ENCODE measurements at places on chromosomes 7 and 10. TPM values are rescaled to one million over a fixed set of nuclear protein-coding genes. Genes with fewer than 3 reads are reported as not detected.

GRCh38 chr10:98556061-98556460 lies 109.3 kb upstream of the HPS1 start:
- no peak overlapping the region for H3K27ac ChIP-seq
- H3K4me1 ChIP-seq = no peaks in the 10 kb centered on the region
- no peak for DNase-seq
- no peaks in the 10 kb centered on the region for H3K27me3 ChIP-seq
- no peaks in the 10 kb centered on the region for H3K36me3 ChIP-seq

GRCh38 chr10:128318913-128319312 lies 192.7 kb upstream of the MKI67 start:
- DNase-seq = no peak
- H3K27ac ChIP-seq = no peak overlapping the region
- no peaks in the 10 kb centered on the region for H3K4me1 ChIP-seq
- H3K36me3 ChIP-seq = no peaks in the 10 kb centered on the region

GRCh38 chr7:27603813-27604212 lies 58.9 kb downstream of the HIBADH start:
- no peak overlapping the region for H3K4me3 ChIP-seq
- no peaks in the 10 kb centered on the region for H3K36me3 ChIP-seq
- H3K4me1 ChIP-seq = no peaks in the 10 kb centered on the region
- no peak for DNase-seq
- no peak overlapping the region for H3K27ac ChIP-seq

- peaks cover 26% of the 10 kb centered on the region for H3K4me1 ChIP-seq
- peak; percentile 27 for DNase-seq
- H3K4me3 ChIP-seq = no peak overlapping the region
- H3K27me3 ChIP-seq = no peaks in the 10 kb centered on the region
These were observed 178.5 kb downstream of the NRP1 start for GRCh38 chr10:33155720-33156638.

DNA sequence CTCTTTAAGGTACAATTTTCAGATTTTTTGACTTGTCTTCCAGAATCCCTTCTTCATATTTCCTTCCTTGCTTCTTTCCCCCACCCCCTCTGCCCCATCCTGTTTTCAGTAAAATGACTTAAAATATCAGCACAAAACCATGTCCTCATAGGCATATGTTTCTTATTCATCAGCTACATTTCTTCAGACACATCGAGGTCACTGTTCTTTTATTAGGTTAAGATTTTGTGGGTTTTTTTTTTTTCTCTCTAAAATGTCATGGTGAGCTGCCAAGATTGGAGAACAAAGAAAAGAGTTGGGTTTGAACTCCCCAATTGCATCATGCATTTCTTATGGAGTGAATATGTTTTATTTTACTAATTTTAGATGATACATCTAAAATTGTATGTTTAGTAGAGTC lies 35.8 kb downstream of the LAMB4 start:
- no peak overlapping the region for H3K4me3 ChIP-seq
- no peak for DNase-seq
- H3K27me3 ChIP-seq = no peaks in the 10 kb centered on the region
- H3K36me3 ChIP-seq = no peaks in the 10 kb centered on the region
- H3K4me1 ChIP-seq = peaks cover 25% of the 10 kb centered on the region
- H3K27ac ChIP-seq = no peak overlapping the region

DNA sequence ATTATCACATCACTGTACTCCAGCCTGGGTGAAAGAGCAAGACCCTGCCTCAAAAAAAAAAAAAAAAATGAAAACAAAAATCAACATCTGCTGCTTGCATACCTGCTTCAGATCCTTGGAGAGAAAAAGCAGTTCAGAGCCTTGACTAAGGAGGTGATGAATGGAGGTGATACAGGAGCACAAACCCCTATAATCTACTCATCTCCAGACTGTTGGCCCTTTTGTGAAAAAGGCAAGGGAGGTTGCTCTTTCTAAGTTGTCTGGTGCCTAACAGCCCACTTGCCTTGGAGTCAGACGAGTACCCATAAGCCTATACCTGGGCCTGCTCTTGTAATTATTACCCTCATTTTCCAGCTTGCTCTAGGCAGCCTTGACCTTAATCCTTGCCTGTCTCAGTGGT lies 1.4 kb downstream of the SFXN2 start:
- H3K4me1 ChIP-seq = peaks cover 27% of the 10 kb centered on the region
- no peak overlapping the region for H3K27ac ChIP-seq
- DNase-seq = no peak
- no peaks in the 10 kb centered on the region for H3K36me3 ChIP-seq
- H3K27me3 ChIP-seq = no peaks in the 10 kb centered on the region
- no peak overlapping the region for H3K4me3 ChIP-seq

The ZNF467 gene
- 9.9 TPM for total RNA-seq

- no peaks in the 10 kb centered on the region for H3K36me3 ChIP-seq
- H3K4me1 ChIP-seq = no peaks in the 10 kb centered on the region
- H3K27ac ChIP-seq = no peak overlapping the region
These were observed 93.4 kb downstream of the ZNF365 start for GRCh38 chr10:62467527-62467926.

The SNX10 gene
- total RNA-seq = 1.3 TPM

GRCh38 chr10:97475936-97476594 lies 22.2 kb downstream of the MMS19 start:
- H3K27ac ChIP-seq = no peak overlapping the region
- H3K4me3 ChIP-seq = no peak overlapping the region
- H3K27me3 ChIP-seq = no peaks in the 10 kb centered on the region
- DNase-seq = no peak
- peaks cover 19% of the 10 kb centered on the region for H3K36me3 ChIP-seq
- H3K4me1 ChIP-seq = no peaks in the 10 kb centered on the region

GRCh38 chr10:15149042-15149771 lies 19.3 kb downstream of the NMT2 start:
- no peak for DNase-seq
- H3K4me1 ChIP-seq = no peaks in the 10 kb centered on the region

GRCh38 chr10:110200503-110200902 lies 6.9 kb upstream of the MXI1 start:
- no peaks in the 10 kb centered on the region for H3K27me3 ChIP-seq
- H3K4me3 ChIP-seq = no peak overlapping the region
- H3K4me1 ChIP-seq = no peaks in the 10 kb centered on the region
- DNase-seq = no peak
- no peak overlapping the region for H3K27ac ChIP-seq
- no peaks in the 10 kb centered on the region for H3K36me3 ChIP-seq

DNA sequence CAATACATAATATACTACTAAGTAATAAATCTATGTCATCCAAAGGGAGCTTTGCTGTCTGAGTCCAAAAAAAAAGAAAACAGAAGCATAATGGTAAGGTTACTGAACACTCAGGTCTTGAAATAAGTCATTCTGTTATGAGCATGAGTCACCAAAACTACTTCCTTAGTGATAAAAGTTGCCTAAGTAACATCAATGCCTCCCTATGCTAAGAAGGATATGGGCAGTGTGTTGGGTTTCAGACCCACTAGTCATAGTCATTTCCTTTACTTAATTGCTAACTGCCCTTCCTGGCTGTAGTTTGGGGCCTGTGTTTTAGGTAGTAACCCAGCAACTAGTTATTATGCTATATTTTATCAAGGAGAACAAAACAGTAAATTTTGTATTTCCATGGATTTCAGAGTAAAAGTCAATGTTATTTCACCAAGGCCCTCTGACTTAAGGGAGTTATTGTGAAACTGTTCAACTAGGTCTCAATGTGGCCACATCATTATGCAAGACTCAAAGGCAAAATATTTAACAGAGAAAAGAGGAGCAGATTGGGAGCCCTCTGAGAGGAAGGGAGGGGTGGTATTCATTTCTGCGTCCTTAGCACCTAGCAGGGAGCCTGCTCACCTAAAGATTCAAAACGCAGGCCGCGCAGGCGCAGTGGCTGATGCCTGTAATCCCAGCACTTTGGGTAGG lies 11.7 kb upstream of the VIM start:
- H3K4me1 ChIP-seq = no peaks in the 10 kb centered on the region
- no peak overlapping the region for H3K4me3 ChIP-seq
- no peak overlapping the region for H3K27ac ChIP-seq
- H3K36me3 ChIP-seq = no peaks in the 10 kb centered on the region
- no peak for DNase-seq

GRCh38 chr7:112160771-112161150 lies 45.4 kb downstream of the DOCK4 start:
- H3K4me3 ChIP-seq = no peak overlapping the region
- H3K27ac ChIP-seq = peak overlapping the region; percentile 50
- no peak for DNase-seq

The PNLIP gene
- 12,294 TPM for total RNA-seq

DNA sequence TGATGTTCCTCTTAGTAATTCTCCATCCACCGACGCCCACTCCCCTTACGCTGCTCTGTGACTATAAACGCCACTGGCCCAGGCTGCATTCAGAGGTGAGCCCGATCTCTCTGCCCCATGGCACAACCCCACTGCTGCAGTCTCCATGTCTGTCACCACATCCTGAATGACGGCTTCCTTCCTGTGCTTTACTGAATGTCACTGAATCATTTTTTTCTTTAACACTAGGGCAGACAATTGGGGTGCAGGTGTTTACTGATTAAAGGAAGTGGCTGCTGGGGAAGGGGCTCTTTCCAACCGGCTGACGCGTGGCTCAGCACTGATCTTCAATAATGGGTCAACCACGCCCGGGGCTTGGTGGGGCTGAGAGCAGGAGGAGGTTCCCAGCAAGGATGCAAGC lies 208.3 kb downstream of the USP6NL start:
- no peak for DNase-seq
- H3K27me3 ChIP-seq = no peaks in the 10 kb centered on the region
- no peak overlapping the region for H3K27ac ChIP-seq
- H3K4me3 ChIP-seq = no peak overlapping the region
- H3K4me1 ChIP-seq = no peaks in the 10 kb centered on the region

- no peaks in the 10 kb centered on the region for H3K27me3 ChIP-seq
- no peak overlapping the region for H3K27ac ChIP-seq
- H3K36me3 ChIP-seq = no peaks in the 10 kb centered on the region
- H3K4me1 ChIP-seq = no peaks in the 10 kb centered on the region
- no peak for DNase-seq
- H3K4me3 ChIP-seq = no peak overlapping the region
These were observed 192.9 kb upstream of the SH2B2 start for GRCh38 chr7:102093599-102094315.

DNA sequence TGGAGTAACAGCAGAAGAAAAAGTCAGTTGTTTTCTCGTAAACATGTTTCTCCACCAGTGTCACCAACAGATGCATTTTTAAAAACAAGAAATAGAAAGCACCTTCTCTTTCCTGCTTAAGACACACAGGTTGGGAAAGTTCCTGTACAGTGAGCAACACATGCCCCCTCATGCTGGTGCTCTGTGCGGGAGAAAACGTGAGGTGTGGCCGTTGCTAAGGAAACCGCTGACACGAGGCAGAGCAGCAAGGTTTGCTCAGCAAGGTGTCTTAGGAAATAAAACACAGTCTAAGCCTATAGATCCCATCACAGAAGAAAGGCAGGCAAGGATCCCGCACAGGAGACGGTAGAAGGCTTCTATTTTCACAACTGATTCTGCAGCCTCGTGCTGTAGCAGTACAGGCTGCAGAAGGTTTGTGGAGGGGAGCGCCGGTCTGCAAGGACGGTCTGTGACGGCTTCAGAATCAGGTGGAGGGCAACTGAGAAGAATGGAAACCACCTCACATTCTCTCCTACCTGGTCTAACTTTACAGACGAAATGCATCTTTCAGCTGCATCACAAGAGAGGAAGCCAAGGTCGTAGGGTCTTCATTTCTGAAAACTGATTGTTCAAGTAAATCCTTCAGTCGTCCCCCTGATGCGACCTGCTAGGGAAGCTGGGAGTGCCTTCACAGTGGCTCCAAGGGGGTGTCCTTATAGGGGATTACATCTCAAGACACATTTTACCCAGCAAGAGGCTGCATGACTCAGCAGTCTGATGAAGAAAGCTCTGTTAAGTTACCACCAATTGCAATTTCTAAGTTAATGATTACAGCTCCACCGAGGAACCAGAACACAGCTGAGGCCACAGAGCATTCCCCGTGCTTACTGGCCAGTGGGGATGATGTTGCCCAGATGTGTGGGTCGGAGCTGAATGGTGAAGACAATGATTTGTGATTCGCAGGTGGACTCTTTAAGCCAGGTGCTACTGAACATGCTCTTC lies 150.7 kb upstream of the KLF14 start:
- peaks cover 31% of the 10 kb centered on the region for H3K4me1 ChIP-seq
- H3K27me3 ChIP-seq = no peaks in the 10 kb centered on the region
- peak overlapping the region; percentile 43 for H3K27ac ChIP-seq
- H3K36me3 ChIP-seq = peaks cover 2% of the 10 kb centered on the region
- DNase-seq = no peak

DNA sequence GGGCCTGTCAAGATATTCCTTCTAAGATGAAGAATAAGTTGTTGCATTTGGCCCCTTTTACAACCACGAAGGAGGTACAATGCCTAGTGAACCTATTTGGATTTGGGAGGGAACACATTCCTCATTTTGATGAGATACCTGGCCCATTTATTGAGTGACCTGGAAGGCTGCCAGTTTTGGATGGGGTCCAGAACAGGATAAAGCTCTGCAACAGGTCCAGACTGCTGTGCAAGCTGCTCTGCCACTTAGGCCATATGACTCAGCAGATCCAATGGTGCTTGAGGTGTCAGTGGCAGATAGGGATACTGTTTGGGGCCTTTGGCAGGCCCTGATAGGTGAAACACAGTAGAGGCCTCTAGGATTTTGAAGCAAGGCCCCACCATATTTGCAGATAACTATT lies 704.6 kb downstream of the CCSER2 start:
- H3K4me3 ChIP-seq = no peak overlapping the region
- no peaks in the 10 kb centered on the region for H3K27me3 ChIP-seq
- no peak for DNase-seq
- H3K27ac ChIP-seq = no peak overlapping the region

DNA sequence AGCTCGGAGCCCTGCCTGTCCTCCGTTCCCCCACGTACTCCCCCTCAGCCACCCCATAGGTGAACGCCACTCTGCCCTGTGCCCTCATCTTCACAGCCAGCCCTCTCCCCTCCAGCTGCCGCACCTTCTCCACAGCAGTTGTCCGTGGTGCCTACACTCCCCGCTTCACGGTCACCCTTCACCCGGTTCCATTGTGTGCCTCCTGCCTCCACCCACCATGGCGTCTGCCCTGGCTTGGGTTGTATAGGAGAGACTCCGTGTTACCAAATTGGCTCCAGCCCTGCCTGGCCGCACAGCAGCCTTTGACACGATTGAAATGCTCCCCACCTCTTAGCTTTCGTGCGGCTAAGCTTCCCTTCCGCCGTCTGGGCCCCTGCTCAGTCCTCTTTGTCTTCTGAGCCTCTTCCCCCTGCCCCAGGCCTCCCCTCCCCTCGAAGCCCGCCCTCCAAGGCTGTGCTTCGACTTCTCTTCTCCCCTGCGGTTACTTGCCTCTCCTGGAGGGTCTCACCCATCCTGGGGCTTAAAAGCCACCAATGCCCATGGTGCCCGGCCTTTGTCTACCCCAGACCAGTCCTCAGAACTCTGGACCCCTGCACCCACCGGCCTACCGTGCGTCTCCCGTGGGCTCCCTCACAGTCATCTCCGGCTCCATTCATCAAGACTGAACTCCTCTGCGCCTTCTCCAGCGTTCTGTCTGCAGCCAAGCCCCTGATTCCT lies 18.5 kb upstream of the NODAL start:
- H3K36me3 ChIP-seq = no peaks in the 10 kb centered on the region
- no peak overlapping the region for H3K4me3 ChIP-seq
- no peak overlapping the region for H3K27ac ChIP-seq

The ZFAND2A gene
- total RNA-seq = 15.6 TPM
